ENCODE measurements at places on chromosomes 4 and X.

GRCh38 chr4:154778264-154778663 is 2.8 kb upstream of the RBM46 start:
- DNase-seq = no peak

DNA sequence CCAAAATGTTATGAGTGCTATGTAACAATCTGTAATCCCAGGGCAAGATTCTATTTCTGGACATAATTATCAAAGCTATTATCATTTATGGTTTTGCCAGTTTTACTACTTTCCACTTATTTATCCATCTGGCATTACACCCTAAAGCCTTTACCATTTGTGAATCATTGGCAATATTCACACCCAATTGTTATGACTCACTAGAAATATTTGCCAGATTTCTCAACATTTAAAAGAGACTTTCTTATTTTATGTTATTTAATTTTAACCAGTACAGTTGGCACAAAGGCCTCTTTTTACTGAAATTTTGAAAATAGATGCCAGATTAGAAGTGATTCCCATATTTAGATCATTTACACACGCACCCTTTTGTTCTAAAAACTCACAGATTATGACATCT is 242.7 kb upstream of the WDFY3 start:
- DNase-seq = no peak

GRCh38 chr4:115781528-115782146 is 668.2 kb upstream of the NDST4 start:
- no peak for DNase-seq

DNA sequence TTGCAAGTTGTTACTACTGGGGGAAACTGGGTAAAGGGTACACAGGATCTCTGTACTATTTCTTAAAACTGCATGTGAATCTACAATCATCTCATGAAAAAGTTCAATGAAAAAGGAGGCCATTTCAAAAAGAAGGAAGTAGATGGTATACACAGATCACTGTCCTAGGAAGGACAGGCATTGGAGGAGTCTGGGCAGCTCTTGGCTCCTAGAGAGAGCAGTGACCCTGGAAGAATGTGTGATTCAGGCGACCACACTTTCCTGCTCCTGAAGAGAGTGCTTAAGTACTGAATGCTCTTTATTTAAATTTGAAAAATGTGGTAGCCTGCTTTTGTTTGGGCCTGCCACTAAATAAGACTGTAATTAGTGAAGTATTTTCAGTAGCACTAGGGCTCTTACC is 318.1 kb upstream of the CASK start:
- DNase-seq = no peak

- no peak for DNase-seq
Measured at GRCh38 chr4:169665046-169665737, 44.8 kb downstream of the CLCN3 start.

DNA sequence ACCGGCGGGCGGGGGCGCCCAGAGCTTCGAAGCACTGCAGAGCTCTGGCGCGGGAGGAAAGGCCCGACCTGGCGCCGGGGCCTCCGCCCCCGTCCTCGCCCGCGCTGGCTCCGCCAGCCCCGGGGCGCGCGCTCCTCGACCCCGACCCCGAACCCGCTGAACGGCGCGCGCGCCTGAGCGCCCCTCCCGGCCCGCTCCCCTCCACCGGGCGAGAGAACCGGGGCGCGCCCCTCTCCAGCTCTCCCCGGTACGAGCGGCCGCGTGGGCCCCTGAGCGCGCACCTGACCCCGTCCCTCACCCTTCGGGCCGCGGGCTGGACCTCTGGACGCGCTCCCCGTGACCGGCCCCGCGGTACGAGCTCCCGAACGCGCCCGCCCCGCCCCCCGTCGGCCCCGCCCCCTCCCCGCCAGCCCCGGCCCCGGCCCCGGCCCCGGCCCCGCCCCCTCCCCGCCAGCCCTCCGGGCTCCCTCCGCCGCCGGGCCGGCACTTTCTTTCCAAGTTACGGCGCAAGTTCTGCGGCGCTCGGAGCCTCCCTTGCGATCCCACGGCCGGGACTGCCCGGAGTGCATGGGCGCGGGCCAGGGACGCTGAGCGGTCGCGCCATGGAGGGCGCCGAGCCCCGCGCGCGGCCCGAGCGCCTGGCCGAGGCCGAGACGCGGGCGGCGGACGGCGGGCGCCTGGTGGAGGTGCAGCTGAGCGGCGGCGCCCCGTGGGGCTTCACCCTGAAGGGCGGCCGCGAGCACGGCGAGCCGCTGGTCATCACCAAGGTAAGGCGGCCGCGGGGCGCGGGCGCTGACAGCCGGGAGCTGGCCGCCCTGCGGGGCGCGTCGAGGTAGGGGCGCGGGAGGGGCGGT is at the start of gene SHROOM2:
Gene SHROOM2, plus strand, starts transcription at position 486 of the 854 bp plus-strand sequence. Its CDS starts 117 bp downstream, at position 603.
- DNase-seq = no peak

GRCh38 chrX:123818243-123818642 is 41.6 kb upstream of the XIAP start:
- peak; percentile 57 for DNase-seq

- DNase-seq = no peak
Measured at GRCh38 chrX:150696866-150697265, 3.7 kb downstream of the MTMR1 start.

DNA sequence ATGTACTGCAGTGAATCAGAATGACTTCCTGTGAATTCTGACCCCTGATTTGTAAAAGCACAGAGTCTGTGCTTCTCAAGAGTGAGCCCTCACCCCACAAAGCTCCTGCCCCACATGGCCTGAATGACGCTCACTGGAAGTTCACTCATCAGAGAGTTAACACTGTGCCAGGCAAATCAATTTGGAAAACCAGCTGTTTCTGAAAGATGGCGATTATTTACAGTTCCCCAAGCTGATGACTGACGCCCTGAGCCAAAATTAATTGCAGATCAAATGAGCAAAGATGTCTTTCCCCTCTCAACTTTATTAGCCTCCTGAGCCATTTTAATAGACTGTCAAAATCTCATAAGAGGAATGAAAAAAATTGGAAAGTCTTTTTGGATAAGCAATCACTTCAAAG is 118.0 kb downstream of the SLC2A9 start:
- no peak for DNase-seq

DNA sequence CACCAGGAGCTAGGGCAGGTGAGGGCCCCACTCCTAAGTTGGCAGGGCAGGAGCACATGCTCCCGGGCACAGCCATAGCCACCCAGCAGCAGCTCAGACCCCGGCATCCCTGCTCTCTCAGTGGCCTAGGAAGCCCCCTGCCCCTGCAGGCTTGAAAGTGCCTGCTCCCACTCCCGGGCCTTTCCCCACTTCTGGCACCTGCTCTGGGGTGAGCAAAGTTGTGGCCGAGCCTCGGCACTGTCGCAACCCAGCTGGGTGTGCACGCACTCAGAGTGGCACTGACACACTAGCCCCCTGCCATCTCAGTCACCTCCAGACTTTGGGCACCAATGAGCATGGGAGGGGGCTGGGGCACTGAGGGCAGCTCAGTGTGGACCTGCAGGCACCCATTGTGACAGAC is 60.8 kb upstream of the CDKN2AIP start:
- DNase-seq = no peak

All from GM04503 (cell line).